ENCODE measurements at places on chromosomes 5 and 9.

GRCh38 chr9:70801181-70801829, 320.1 kb downstream of the TRPM3 start:
- DNase-seq: no peak

DNA sequence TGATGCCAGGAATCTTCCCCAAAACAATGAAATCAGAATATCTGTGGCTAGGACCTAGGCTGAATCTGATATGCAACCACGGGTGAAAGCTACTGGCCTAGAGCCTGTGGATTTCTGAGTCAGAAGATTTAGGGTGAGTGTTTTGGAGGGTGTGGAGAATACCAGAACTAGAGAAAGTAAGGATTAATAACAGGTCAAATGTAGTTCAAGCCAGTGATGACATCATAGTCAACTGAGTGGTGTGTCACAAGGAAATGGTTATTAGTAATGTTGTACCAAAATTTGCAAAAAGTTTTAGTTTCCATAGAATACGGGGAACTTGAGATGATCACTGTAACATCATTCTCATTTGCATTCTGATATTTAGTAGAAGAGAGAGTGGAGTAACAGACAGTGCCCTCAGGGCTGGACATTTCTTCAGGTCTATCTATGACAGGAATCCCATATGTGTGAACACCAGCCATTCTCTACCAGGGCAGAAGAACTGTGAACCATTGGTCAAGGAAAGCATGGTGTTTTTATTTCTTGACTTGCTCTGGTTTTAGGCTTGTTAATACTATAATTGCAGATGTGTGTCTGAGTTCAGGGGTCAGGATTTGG, 3.7 kb downstream of the GALNT12 start:
- no peak for DNase-seq

DNA sequence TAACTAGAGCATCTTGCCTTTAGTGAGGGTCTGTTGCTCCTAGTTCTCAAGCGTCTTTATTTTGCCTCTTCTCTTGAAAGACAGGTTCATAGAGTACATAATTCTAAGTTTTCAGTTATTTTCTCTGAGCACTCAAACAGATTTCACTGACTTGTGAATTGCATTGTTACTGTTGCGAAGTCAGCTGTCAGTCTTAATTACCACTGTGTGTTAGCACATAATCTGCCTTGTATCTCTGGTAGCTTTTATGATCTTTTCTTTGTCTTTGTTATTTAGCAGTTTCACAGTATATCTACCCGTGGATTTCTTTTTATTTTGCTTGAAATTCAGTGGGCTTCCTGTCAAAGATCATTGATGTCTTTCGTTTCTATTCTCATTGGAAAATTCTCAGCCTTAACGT, 192.9 kb downstream of the TTLL11 start:
- DNase-seq: no peak

DNA sequence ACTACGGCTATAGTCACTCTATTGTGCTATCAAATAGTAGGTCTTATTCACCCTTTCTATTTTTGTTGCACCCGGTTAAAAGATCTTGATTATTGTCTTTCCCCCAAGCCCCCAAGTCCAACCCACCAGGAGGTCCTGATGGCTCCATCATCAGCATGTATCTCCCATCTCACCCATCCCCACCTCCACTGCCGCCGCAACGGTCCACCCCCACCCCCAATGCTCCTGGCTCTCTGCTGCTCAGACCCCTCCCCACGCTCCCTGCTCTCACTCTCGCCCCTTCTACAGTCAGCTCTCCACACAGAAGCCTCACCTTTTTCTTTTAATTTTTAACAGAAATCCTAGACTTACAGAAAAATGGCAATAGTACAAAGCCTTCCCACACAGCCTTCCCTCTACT, 51.5 kb upstream of the SH3PXD2B start:
- DNase-seq: no peak

DNA sequence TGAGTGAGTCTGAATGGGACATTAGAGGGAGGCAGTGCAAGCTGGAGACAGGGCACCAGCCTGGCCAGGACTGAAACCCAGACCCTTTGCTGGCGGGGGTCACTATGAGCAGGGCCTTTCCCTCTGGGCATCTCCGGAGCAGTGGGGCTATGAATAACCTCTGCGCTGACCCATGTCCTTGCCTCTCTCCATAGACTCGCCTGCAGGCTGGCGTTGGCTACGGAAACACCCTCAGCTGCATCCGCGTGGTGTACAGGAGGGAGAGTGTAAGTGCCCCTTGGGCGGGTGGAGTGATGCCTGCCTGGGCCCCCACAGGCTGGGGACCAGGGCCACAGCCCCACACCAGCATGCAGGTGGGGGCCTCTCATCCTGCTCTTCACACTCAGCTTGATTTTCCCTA, 15.8 kb downstream of the SLC25A48 start:
- DNase-seq: no peak

DNA sequence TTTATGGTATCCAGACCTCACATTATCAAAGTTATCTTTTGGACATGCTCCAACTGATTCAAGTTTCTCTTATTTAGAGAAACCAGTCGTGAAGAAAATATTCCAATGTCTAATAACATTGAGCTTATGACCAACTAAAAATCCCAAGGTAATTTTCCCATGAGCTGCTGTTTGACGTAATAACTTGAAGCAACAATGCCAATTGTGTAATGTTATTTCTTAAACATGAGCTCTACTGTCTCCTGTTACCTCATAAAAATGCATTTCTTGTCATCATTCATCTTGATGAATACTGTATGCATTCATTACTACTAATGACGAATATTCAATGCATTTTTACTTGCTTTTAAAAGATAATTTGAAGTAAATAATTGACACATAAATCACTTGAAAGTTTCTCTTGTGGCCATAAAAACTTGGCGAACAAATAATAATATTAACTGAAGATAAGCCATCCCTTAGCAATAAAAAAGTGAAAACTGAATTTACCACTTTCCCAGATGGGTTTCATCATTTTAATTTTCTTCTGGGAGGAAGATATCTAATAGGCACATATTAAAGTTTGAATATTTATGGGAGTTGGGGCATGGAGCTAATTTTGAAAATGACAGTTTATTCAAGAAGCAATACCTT, 424 bp upstream of the MARCOL start:
- DNase-seq: no peak

DNA sequence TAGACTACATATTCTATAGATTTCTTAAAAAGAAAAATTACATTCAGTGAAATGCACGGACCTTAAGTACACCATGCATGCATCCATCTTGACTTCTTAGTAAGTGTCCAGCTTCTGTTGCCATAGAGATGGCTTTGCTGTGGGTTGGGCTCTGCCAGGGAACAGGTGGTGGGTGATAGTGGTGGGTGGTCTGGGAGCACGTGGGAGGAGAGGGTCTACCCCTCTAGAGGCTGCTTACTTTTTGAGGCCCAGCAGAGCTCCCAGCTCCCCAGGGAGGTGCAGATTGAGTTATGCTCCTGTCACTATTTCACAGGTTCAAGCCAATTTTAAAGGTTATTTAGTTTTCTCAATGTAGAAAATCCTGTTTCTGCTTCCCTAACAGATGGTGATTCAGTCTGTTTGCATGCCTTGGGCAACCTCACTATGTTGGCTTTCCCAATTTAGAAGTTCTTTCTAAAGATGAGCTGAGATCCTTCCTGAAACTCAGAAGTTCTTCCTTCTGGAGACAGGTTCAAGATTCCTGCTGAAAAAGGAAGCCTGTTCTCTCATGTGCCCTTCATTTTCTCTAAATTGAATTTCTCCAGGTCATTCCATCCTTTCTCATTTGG, 107.4 kb upstream of the LHFPL2 start:
- DNase-seq: no peak
